ENCODE measurements at places on chromosomes 16 and 17.

GRCh38 chr16:84778720-84779119, 41.1 kb upstream of the CRISPLD2 start:
- no peak for DNase-seq

- no peak for DNase-seq
Observed at GRCh38 chr17:12094336-12094735, 73.7 kb downstream of the MAP2K4 start.

DNA sequence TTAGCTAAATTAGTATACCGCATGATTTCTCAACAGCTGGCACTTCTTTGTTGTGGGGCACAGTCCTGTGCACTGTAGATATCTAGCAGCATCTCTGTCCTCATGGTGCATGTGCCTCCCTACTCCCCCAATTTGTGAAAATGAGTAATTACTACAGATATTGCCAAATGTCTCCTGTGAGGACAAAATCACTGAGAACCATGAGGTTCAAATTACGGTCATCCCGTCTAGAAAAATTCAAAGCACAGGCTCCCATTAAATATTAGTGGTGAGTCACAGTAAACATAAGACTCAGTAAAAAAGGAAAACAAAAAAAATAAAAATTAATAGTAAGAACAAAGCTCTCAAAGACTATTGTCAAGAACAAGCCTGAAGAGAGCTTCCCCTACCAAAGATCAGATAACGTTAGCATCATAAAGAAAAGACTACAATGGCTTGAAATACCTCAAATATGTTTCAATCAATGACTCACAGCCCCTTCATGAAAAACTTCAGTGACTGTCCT, 57.8 kb downstream of the STH start:
- peak; percentile 41 for DNase-seq

- DNase-seq: no peak
Observed at GRCh38 chr17:57363580-57363979, 107.3 kb downstream of the MSI2 start.

DNA sequence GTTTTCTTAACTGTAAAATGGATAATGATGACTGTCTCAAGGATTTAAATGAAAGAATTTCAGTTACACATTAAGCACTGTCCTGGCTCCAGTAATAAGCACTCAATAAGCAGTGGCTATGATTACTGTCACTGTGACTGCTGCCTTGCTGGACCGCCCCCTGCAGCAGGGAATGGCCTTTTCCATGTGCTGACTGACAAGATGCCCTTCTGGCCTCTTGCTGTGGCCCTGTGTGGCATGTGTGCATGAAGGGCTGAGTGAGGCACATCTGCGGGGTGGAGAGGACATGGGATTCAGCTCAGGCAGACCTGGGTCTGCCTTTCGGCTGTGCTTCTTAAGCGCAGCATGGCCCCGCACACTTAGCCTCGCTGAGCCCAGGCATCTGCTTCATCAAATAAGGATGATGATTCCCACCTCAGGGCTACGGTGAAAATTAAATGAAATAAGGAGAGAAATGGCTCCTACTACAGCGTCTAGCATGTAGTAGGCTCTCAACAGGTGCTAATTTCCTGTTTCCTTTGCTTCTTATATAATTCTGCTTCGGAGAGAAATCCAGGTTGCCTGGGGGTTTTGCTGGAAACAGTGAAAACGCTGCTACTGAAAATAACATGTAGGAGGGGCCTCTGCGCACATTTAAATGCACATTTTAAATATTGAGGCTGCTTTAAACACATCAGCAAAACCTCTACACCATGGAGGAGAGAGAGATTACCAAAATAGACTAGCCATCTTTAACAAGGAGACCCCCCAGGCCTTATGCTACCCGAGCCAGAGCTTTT, 183.9 kb downstream of the PARN start:
- no peak for DNase-seq

DNA sequence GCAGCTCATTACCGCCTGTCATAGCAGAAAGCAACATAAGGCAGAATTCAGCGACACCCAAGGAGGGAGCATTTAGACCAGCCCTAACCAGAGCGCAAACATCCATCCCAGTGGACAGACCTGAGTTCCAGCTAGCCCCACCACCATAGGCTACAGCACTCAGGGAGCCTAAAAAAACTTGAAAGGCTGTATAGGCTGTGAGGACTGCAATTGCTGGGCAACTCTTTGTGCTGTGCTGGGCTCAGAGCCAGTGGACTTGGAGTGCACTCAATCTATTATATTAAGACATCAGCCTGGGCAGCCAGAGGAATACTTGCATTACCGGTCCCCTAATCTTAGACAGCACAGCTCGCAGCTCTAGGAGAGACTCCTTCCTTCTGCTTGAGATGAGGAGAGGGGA, 207.3 kb downstream of the KIF2B start:
- DNase-seq: no peak

DNA sequence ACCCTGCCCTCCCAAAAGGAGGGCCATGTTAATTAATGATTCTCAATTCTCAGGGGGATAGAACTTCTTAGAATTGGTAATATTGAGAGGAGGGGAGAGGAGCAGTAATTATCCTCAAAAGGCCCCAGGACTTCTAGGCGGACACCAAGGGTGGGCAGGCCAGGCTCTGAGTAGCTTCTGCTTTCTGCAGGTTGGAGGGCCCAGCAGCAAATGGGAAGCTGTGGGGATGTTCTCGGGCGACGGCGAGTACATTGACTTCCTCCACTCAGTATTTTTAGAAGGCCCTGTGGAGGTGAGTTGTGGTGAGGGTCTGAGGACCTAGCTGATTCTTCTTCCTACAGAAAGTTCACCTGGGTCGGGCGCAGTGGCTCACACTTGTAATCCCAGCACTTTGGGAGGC, 57.5 kb downstream of the DNAH2 start:
- no peak for DNase-seq

All from HS-5 (cell line).